Activated CD8-positive, alpha-beta T cell treated with anti-CD3 and anti-CD28 coated beads, Interleukin-2, amount 10 ng/mL, durations not matched to agents 7 days and 5 days (primary cell): ENCODE measurements at places on chromosomes 12 and 14. TPM values are rescaled to one million over a fixed set of nuclear protein-coding genes. Genes with fewer than 3 reads are reported as not detected.

GRCh38 chr14:96086032-96086431, 46.9 kb downstream of the C14orf132 start:
- DNase-seq: no peak

- DNase-seq: no peak
Measured at GRCh38 chr12:31337952-31338351, 12.0 kb upstream of the SINHCAF start.

DNA sequence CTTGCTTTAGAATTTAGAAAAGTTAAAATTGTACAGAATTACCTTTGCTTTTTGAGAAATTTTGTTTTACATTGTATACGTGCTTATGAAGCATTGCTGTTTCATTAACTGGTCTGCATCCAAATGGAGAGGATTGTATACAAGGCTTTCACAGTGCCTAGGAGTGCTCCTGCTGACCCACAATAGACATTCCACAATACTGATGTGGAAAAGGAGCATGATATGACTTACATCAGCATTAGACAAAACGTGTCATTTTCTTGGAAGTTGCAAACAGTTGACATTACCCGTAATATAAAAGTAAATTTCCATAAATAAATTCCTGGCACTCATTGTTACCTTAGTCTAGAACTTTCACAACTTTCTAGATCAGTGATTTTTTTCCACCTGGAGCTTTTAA, 1.9 kb downstream of the PRKD1 start:
- no peak for DNase-seq

DNA sequence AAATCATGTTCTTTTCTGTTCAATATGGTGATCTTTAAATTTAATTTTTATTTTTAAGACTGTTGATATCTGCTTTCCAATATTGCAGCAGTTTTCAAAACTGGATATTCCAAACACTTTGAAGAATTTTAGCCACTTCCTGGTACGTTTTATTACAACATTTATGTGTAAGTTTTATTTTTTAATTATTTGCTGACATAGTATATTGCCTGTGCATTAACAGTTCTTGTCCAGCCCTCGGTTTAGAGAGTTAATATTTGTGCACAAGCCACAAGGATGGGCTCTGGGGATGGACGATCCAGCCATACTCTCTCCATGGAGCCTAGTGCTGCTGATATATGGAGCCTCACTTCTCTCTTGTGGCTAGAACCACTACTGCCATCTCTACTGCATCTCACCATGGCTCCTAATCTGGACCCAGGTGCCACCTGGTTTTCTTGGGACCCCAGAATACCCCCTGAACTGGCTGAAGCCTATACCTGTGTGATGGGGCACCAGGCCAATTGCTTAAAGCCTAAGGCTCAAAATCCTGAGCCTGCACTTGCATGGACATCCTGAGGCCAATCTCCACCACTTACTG, 262.5 kb downstream of the RASSF9 start:
- no peak for DNase-seq

- no peak for DNase-seq
Measured at GRCh38 chr14:24789378-24789884, 155.4 kb upstream of the GZMB start.

GRCh38 chr12:128163086-128163485, 103.9 kb upstream of the TMEM132C start:
- DNase-seq: no peak

DNA sequence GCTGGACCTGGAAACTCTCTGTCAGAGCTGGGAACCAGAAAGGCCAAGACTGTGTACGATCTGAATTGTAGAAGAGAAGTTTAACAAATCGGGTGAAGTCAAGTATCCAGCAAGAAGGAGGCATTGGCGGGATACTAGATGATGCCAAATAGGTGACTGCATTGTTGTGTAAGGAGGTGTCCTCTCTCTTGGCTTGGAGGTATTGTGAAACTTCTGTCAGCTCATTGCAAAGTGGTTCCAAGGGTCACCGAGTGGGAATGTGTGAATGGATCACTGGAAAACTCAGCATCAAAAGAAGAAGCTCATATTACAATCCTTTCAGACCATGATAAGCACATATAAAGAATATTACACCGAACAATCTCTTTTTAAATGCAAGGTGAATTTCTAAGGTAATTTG, 11.7 kb downstream of the NAV3 start:
- DNase-seq: no peak

DNA sequence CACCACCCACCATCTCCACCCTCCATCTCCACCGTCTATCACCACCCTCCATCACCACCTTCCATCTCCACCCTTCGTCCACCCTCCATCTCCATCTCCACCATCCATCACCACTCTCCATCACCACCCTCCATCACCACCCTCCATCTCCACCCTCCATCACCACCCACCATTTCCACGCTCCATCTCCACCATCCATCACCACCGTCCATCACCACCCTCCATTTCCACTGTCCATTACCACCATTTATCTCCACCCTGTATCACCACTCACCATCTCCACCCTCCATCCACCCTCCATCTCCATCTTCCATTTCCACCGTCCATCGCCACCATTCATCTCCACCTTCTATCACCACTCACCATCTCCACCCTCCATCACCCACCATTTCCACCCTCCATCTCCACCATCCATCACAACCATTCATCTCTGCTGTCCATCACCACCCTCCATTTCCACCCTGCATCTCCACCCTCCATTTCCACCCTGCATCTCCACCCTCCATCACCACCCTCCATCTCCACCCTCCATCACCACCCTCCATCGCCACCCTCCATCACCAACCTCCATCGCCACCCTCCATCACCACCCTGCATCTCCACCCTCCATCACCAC, 6.1 kb upstream of the CEP170B start:
- DNase-seq: no peak

GRCh38 chr12:52046859-52047258, 4.4 kb upstream of the NR4A1 start:
- no peak for DNase-seq

DNA sequence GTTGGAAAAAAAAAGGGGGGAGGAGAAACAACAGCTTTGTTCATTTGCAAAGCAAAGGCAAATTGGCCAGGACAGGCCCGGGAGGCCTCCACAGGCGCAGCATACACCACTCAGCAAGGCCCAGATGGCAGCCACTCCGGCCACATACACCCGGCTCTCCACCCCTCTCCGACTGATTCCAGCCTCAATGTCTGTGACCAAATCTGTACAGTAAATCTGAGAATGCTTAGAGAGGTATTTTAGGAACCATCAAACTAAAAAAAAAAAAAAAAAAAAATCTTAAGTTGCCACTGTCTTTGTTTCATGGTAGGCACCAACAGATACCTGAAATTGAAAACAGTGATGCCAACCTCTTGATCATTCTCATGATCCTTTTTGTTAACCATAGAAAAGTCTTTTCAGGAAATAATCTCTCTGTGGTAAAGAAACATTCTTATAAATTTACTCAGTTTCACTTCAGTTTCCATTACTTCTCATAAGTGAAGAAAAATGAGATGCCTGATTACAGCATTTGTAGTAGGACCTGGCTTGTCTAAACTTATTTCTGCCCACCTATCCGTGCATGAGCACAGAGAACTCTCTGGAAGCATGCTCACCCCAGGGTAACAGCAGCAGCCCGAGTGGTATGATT, 20.2 kb downstream of the VPS37B start:
- no peak for DNase-seq

DNA sequence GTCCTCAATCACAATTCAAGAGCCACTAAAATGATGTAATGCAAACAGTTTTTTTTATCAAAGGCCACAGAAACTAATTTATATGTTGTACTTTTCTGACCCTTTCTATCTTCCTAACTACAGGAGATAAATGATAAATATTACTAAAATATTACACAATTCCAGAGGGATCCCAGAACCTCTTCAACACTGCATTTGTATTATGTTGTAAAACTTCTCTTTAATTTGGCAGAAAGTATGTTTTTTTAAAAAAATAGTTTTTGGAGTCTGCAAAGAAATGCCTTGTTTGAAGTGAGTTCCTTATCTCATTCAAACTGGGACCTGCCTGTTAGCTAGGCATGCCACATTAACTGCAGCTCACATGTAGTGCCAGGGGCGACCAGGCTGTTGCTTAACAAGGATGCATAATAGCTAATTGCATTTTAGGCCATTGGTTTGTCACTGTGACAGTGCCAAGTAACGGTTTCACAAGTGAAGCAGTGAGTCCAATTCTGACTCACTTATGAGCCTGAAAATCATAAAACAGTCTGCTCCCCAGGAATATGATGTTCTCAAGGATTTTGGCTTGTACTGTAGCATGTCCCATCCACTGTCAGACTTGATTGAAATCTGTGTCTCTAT, 266.9 kb downstream of the KTN1 start:
- no peak for DNase-seq

- DNase-seq: no peak
Measured at GRCh38 chr14:62939970-62940369, 105.3 kb downstream of the KCNH5 start.

DNA sequence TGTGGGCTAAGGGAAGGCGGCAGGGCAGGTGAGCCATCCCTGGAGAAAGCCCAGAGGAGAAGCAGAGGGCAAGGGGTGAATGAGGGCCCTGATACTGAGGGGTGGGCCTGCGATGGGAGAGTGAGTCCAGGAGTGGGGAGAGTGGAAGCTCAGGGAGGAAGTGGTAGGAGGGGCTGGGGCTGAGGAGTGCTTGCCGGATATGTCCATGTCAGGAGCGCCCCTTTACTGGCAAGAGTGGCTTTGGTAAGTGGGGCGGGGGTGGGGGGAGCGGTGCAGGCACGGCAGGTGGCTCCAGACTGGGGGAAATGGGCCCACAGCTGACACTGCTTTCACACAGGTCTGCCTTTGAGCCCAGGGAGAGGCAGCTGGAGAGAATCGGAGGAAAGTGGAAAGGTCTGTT, 86.4 kb upstream of the GPR68 start:
- no peak for DNase-seq

- no peak for DNase-seq
Measured at GRCh38 chr14:103719751-103720150, 4.1 kb downstream of the ZFYVE21 start.

DNA sequence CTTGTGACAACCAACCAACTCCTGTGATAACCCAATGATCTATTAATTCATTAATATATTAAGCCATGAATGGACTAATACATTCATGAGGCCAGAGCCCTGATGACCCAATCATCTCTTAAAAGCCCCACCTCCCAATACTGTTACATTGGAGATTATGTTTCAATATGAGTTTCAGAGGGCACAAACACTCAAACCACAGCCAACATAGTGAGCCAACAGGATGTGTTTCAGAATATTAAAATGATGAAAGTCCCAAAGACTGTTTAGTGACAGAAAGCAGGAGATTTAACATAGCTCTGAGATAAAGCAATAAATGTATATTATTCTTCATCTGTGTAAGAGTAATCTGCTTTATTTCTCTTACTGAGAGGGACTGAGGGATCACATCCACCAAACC, 71.7 kb downstream of the PTPRO start:
- DNase-seq: no peak

The SLC16A7 gene
- total RNA-seq: 35.9 TPM

The DACT1 gene
- 1.1 TPM for total RNA-seq

The TMEM63C gene
- 0.73 TPM for total RNA-seq

The KRT83 gene
- not detected for total RNA-seq

The ADAM21 gene
- total RNA-seq: not detected

The GPR132 gene
- 40.4 TPM for total RNA-seq

The HOXC13 gene
- not detected for total RNA-seq

The MAP3K9 gene
- total RNA-seq: 6.7 TPM

The SNRNP35 gene
- 22.9 TPM for total RNA-seq

The SLCO1C1 gene
- not detected for total RNA-seq

The GPR84 gene
- total RNA-seq: 0.57 TPM

The CLEC2B gene
- total RNA-seq: 58.8 TPM

The KCNH5 gene
- not detected for total RNA-seq

The NID2 gene
- total RNA-seq: 0.18 TPM

The NFATC4 gene
- not detected for total RNA-seq

The IRAK3 gene
- total RNA-seq: 0.40 TPM

The PRMT5 gene
- total RNA-seq: 64.9 TPM

The POP5 gene
- total RNA-seq: 63.3 TPM
